ENCODE measurements at places on chromosomes 3 and 15.

DNA sequence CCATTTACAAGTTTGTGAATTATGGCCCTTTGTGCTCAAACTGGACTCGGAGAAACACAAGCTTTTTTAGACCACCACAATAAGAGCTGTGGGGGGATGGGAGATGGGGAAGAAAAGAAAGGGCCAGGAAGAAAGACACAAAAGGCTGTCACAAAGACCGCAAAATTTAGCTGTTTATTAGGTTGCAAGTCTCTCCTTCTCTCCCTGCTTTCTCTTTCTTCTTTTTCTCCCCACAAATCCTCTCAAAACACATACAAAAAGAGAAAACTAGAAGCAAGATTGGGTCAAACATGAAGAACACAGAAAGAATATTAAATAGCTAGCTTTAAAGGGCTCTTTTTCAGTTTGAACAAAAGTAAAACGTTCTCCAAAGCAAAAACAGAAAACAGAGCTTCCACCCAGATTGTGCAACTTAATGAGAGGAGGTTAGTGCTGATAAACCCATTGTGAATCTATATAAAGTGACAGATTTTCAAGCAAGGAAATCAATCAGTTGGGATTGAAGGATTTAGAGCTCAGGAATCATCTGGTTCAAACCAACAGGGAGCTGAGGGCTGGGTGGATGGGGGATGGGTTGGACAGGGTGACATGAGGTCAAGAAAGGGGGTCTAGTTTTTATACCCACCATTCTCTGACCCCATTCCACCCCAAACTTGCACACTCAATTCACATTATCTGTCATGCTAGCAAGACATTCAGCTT is 87.3 kb downstream of the DHX30 start:
- no peak for DNase-seq

GRCh38 chr3:101377796-101378195 is 57.4 kb upstream of the IMPG2 start:
- DNase-seq = no peak

DNA sequence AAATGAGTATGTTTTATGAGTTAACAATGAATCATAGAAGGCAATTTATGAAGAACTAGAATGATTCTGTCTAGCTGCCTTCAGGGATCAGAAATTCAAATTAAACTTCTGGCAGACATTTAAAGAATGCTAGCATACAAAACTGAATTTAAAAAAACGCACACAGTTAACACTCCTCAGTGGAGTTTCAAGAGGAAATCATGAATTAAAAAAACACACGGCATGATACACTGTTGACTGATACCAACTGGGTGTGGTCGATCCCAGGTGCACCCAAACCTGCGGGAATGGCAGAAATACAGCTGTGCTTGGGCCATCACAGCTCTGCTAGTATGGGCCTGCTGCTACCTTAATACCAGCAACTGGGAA is 526.0 kb downstream of the FOXP1 start:
- DNase-seq = no peak

- peak; percentile 22 for DNase-seq
These were observed 317.1 kb downstream of the ZIC4 start for GRCh38 chr3:147089286-147089685.

DNA sequence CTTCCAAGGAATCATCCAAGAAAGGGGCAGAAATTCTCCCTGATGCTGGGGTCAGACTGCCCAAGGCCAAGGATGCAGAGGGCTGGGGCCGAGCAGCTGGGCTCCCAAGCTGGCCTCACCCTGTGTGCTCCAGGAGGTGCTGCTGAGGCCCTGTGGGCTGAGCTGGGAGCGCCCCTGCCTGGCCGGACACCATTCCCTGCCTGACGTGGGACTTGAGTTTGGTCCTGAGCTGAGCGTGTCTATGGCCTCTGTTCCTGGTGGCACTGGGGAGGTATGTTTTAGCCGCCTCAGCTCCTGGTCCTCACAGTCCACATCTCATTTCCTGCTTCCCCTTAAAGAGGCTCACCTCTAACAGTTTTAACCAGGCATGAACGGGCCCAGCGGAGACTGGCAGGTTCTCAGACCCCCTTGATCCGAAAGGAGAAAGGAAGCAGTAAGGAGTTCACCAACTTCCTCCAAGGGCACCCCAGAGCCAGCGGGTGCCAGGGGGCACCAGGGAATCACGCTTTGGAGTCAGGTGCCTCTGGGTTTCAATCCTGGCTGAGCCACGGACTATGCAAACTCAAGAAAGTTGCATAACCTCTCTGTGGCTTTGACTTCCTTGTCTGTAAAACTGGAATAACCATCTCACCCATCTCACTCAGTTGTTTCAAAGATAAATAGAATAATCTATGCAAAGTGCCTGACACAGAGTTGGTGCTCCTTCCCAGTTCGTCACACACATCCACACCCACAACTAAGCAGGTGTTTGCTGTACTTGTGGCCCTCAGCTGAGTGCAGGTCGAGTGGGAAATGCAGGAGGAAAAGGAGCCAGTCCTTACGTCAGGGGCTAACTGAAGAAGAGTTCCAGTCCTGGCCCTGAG is 48.6 kb downstream of the SLC12A8 start:
- DNase-seq = no peak

- no peak for DNase-seq
These were observed 60.6 kb upstream of the IL12A start for GRCh38 chr3:159928071-159928491.

DNA sequence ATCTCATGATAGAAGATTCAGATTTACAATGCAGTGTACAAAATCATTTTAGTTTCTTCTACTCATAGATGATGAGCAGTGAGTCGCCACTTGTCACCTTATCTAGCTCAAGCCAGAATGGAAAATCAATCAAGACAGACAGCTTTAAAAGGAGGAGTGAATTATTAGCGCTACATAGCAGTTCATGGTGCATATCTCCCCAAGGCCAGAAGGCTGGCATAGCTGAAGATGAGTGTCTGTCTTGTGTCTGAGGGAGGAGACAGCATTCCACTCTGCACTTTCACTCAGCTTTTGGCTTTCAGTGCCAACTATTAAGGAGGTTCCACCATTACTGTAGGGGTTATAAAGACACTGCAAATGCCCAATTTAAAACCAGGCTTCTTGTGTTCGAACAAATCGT is 804.1 kb upstream of the LMCD1 start:
- DNase-seq = no peak

DNA sequence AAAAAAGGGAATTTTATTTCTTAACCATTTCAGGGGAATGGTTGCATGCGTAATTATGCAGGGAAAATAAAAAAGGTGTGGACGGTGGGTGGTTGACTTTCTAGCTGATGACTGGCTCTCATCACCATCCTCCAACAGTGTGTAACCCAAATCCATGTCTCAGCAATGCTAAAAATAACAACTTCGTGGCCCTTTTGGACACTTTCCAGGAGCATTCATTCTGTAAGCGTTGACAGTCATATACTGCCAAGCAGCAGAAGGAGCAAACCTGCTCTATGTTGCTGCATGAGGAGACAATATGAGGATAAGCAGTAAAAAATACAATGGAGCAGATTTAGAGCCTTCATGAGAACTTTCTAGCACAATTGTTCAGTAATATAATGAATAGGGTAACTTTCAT is 189.1 kb downstream of the ANXA2 start:
- DNase-seq = no peak

- no peak for DNase-seq
These were observed 30.2 kb upstream of the GREM1 start for GRCh38 chr15:32687556-32687955.

GRCh38 chr15:60272623-60273022 is 125.2 kb downstream of the ANXA2 start:
- DNase-seq = no peak

- DNase-seq = no peak
These were observed 54.9 kb downstream of the TMED3 start for GRCh38 chr15:79365765-79366164.

GRCh38 chr15:51460796-51461195 is 119.3 kb downstream of the GLDN start:
- DNase-seq = no peak

DNA sequence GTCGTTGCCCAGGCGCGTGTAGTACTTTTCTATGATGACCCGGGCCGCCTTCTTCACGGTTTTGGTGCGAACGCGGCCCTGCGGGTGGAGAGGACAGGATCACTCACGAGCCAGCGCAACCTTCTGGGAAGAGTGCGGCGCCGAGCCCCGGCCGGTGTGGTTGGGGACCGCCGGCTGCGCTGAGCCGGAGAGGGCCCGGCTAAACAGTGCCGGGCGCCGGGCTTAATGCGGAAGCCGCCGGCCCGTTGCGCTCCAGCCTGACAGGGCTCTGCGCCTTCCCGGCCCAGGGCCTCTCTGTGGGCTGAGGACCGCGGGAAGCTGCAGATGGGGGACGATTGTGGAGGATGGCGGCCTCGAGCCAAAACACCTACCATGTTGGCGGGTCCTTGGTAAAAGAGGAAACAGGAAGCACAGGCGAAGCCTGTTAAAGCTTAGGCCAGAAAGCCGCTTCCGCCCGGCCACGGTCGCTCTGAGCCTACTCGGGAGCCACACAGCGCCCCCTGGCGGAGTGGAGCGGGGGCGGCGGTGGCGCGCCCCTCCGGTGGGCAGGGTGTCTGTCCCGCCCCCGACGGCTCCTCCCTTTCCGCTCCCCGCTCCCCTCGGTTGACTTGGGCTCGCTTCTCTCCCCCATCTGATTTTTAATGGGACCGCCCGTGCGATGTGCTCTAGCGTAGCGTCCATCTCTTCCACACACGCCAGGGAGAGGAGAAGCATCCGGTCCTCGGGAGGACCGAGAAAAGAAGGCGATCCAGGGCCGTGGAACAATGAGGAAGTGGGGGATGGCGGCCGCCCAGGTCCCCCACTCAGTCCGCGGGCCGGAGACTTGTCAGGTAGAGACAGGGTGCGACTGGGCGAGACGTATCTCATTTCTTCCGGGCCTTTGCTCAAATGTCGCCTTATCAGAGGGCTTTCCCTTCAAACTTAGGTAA is at the start of gene RPS17:
Gene RPS17 (minus strand): TSS at position 403 of the 929 bp plus-strand sequence. CDS start 29 bp downstream, at position 374.
- peak; percentile 99 for DNase-seq

GRCh38 chr15:36218322-36218721 is 361.1 kb upstream of the CDIN1 start:
- no peak for DNase-seq

- no peak for DNase-seq
These were observed 18.5 kb downstream of the ATP8B4 start for GRCh38 chr15:50100486-50100885.

GRCh38 chr15:84947947-84948830 is 33.5 kb upstream of the PDE8A start:
- peak; percentile 78 for DNase-seq

- DNase-seq = no peak
These were observed 3.6 kb upstream of the SOX14 start for GRCh38 chr3:137760341-137761098.

DNA sequence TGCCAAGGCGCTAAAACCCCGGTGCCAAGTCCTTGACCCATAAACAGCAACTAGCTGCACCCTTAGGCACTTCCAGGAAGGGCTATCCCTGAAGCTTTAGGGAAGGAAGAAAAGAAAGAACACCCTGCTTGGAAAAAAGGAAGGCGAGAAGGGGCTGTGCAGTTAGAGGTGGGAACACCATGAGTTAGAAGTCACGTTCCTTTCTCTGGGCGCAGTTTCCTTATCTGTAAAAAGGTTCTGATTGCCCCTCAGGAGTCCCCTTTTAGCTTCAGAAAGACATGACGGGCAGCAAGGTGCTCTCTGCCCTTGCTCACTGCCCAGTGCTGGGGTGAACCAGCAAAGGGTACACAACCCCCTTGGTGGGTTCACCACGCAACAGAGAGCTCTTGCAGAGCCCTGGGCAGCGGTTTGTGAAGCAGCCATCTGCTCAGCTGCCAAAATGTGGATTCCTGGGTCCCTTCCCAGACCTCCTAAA is 798 bp downstream of the GCHFR start:
- DNase-seq = no peak

DNA sequence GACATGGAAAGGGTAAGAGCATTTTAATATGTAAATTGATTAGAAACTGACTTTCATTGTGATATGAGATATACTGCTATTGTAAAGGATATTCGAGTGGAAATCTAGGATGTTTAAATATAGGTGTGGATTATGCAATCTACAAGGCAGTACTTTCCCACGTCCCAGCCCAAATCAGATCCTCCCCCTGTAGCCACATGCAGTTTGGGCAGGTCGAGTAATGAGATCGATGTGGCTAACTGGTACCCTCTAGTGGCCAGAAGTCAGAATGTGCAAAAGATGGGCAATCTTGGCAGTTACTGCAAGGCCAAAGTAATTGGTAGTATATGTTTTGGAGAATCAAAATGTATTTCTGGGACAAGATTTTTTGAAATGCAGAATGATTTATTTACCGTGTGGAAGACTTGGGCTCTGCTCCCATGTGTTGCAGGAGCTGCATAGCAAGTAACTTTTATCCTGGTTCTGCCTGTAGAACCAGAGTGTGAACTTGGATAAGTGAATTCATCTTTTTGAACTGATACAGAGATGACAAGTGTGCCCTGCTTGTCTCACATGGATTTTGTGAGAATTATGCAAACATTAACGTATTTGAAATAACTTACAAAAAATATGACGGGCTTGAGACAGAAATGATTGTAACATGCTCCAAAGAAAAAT is 94.5 kb upstream of the ADAMTSL3 start:
- peak; percentile 54 for DNase-seq

DNA sequence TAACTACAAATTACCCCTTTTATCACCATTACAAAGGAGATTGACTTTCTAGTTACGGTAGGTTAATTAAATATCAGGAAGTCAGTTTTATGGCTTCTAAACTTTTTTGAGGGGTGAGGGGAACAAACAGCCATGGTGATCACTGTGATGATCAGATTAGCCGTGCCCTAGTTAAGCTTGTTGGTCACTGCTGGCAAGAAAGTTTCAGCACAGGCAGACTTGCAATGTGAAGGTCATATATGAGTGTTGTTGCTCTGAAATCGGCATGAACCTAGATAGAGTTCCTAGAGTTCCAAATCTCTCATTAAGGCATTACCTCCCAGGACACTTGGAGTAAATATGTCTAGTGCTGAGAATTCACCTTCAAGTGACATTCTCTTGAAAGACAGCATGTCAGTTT is 156.6 kb downstream of the GHSR start:
- no peak for DNase-seq

- DNase-seq = no peak
These were observed 188.1 kb downstream of the THRB start for GRCh38 chr3:24306518-24306917.

- no peak for DNase-seq
These were observed 12.7 kb upstream of the FAM240A start for GRCh38 chr3:46599590-46599989.

GRCh38 chr15:46061002-46061401 is 426.2 kb downstream of the SQOR start:
- DNase-seq = no peak

DNA sequence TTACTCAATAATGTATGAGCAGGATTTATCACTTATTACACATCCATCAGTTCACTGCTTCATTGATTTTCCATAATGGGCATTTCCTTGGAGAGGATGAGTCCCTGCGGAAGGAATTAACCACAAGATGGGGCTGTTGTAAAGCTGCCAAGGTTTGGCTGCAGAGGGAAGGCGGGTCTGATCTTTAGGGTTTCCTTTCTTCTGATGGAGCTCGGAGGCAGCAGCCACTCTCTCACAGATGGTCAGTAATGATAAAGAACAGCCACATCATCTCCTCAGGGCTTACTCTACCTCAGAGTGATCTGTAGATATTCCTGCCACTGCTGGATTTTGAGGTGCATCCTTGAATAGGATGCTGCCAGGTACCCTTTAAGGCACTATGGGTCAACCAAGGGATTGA is 115.2 kb downstream of the USP13 start:
- DNase-seq = no peak

Measured in right cardiac atrium (tissue), 5 donors.